Amygdala (tissue), 56 donors: ENCODE measurements at places on chromosomes 11 and 22.

DNA sequence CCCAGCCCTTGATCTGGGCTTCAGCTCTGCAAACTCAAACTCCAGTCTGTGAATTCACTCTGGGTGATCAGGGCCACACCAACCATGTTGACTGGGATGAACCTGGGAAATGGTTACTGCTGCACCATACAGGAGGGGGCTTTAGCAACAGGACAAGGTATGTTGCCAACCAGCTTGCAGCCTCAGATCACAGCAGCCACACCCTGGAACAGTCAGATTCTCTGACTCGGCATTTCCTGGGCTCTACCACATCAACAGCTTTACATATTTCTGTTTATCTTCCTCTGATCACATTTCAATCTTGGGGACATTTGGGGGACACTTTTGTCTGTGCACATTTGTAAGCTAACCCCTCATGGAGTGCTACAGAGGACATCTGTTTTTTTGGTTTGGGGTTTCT is 267.0 kb upstream of the NCAM1 start:
- no peak for DNase-seq

GRCh38 chr11:128573638-128574037 is 13.7 kb downstream of the ETS1 start:
- DNase-seq = no peak

DNA sequence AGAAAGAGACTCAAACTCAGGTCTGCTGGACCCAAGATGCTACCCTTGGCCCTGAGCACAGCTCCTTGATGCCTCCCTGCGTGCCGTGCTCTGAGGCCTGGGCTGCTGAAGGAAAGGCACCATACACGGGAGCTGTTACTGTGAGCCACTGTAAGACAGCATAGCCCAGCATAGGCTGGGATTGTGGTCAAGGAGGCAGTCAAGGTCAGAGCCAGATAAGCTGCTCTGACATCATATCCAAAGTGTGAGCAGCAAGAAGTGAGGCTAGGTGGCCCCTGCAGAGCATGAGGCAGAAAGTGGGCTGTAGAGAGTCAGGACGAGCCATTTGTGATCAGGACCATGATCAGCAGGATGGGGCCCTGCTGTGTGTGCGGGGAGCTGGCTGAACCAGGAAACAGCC is 7.7 kb downstream of the SLC22A8 start:
- no peak for DNase-seq

GRCh38 chr11:73379189-73379880 is 3.1 kb downstream of the RELT start:
- no peak for DNase-seq

DNA sequence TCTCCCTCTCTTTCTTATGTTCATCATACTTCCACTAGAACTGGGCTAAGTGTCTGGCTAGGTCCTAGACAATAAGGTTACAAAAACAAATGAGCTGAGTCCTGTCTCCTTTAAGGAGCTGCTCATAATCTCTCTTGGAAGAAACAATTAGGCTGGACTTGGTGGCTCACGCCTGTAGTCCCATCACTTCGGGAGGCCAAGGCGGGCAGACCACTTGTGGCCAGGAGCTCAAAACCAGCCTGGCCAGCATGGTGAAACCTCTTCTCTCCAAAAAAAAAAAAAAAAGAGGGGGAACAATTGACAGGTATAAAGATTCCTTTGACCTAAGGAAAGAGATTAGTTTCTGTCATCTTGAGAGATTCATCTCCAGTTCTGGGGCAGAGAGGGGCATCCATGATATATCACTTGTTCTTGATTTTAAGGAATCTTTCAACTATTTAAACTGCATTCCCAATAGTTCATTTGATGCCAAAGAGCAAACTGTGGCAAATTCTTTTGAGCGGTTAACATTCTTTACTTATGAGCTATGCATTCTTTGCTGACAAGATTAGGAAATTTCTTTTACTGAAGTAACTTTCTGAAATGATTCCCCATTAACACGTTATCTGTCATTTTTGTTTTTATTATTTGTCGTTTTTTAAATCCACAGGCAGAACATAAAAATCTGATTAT is 125.5 kb downstream of the C11orf87 start:
- no peak for DNase-seq
